Activated CD8-positive, alpha-beta memory T cell treated with anti-CD3 and anti-CD28 coated beads for 24 hours (primary cell): ENCODE measurements at places on chromosomes 4 and X.

GRCh38 chrX:12951595-12951975, 23.3 kb upstream of the TMSB4X start:
- DNase-seq: no peak

- DNase-seq: no peak
These were observed 8.1 kb downstream of the DOK7 start for GRCh38 chr4:3471098-3471760.

- DNase-seq: no peak
These were observed 19.2 kb downstream of the SLC9A7 start for GRCh38 chrX:46739736-46740135.

DNA sequence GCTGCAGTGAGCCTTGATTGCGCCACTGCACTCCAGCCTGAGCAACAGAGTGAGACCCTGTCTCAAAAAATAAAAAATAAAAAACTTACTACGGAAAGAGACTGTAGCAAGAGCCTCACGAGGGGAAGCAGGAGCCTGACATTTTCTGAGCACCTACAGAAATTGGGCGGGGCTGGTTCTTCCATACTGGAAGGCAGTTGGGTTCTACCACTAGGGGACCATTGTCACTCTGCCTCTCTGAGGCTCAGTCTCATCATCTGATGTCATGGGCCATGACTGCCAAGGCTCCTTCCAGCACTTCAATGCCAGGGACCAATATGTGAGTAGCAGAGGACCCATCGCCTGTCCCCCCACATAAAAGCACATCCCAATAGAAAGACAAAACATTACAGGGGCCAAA, 8.2 kb downstream of the SH3KBP1 start:
- no peak for DNase-seq

DNA sequence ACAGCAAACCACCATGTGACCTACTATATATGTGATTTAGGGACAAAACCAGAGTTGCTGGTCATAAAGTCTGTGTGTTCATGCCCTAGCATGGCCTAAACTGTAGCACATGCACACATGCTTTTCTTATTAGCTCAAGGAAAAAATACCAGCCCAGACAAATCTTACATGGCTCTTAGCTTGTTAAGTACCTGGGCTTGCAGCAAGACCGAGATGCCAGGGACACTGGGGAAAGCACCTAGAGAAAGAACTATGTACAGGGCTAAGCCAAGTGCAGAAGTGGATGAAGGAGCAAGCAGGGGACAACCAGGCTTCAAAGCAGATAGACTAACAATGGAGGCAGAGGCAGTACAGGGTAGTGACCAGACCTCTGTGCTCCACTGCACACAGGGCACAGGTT, 3.4 kb upstream of the GABRE start:
- DNase-seq: no peak

- no peak for DNase-seq
These were observed 12.1 kb upstream of the CC2D2A start for GRCh38 chr4:15457406-15458201.

DNA sequence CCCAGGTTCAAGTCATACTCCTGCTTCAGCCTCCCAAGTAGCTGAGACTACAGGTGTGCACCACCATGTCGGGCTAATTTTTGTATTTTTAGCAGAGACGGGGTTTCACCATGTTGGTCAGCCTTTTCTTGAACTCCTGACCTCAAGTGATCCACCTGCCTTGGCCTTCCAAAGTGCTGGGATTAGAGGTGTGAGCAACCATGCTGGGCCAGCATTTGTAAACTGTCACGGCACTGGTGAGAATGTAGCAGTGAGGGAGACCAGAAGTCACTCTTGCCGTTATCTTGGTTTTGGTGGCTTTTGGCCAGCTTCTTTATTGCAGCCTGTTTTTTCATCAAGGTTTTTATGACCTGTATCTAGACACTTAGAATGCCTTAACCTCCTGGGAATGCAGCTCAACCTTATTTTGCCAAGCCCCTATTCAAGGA, 22.4 kb downstream of the PCDH18 start:
- DNase-seq: no peak

DNA sequence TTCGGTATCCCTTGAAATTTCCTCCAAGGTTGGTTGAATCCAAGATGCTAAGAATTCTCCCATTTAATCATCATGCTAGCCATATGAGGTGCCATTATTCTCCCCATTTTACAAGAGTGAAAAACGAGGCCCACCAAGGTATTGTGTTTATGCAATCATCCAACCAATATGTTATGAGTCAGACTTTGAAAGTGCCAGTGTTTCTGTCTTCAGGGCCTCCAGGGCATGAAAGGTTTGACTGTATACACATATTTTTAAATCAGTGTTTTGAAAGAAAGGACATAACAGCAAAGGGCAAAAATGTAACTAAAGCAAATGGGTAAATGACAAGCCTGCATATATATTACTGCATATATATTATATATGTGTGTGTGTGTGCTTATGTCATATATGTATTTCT, 541.2 kb upstream of the SMIM31 start:
- DNase-seq: no peak

- DNase-seq: no peak
These were observed 123.7 kb downstream of the COX18 start for GRCh38 chr4:72945719-72946336.

DNA sequence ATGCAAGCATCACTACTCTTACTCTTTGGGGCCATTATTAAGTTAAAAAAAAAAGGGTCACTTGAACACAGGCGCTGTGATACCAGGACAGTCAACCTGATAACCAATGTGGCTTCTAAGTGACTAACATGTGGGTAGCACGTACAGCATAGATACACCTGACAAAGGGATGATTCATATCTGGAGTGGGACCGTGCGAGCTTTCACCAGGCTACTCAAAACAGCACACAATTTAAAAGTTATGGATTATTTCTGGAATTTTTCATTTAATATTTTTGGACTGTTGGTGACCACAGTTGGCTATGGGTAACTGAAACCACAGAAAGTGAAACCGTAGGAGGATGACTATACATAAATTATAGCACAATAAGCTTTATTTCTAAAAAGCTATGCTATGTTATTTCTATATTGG, 113.8 kb upstream of the STIM2 start:
- no peak for DNase-seq

DNA sequence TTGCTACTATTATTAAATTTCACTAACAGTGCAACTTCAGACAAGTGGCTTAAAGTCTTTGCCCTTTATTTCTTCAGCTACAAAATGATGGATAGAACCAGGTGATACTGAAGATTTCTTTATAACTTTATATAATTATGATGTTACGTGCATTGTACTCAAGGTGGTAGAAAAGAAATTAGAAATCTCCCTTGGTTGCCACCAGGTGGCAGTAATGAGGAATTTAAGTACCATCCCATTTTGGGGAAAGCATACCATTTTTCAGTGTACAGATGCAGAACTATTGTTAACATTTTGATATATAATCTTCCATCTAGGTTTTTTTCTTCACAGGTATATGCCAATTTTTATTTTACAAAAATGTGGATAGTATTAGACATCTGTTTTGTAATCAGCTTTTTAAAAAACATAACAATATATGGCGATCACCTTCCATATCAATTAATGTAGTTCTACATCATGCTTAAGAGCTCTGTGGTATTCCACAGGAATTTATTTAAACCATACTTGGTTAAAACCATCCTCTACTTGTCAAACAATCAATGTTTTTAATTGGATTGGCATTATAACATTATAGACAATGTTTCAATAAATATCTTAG, 37.7 kb upstream of the RAB33B start:
- no peak for DNase-seq

- DNase-seq: no peak
These were observed 261.8 kb downstream of the MID1IP1 start for GRCh38 chrX:39063037-39063436.

DNA sequence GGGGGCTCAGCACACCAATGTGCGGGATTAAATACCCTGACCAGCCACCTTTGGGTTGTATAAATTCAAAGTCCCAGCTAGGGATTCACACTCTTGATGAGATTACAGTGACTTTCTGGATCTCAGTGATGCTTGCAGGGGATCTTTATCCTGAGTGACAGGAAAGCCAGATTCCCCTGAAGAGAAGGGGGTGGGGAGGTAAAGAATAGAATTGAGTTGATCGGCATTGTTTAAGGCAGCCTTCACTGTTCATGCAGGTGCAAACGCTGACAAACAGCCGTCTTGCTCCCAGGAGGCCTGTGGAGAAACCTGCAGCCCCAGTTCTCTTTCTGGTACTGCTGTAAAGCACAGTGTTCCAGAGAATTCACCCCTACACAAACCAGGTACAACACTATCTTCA, 19.0 kb downstream of the CXXC4 start:
- no peak for DNase-seq

DNA sequence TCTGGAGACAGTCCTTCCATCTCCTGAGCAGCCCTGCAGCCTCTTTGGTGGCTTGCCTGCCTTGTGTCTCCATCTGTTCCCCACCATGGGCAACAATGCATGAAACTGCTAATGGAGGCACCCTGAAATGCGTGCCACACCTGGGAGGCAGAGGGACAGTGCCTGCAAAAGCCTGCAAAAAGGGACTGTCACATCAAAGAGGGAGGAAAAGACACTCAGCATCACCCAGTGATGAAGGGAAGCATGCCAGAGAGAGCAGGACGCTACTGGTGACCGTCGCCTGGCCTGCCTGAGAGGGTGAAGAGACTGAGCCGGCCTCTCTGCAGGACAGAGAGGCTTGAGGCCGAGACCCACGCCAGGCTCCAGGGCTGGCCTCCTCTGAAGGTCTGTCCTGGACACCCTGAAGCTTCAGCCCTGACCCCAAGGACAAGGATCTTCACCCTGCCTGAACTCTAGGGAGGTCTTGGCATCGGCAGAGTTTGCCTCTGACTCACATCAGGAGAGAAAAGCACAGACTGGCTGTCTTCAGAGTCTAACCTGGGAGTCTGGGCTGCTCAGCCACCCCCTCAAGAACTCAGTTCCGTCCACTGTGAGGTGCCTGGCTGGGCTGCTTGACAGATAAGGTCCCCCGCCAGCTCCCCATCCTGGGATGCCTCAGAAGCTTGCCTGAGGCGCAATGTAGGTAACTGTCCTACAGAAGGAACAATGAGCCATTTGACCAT, 8.1 kb downstream of the ACSL1 start:
- DNase-seq: no peak

- no peak for DNase-seq
These were observed 32.8 kb upstream of the RELL1 start for GRCh38 chr4:37719021-37719420.

DNA sequence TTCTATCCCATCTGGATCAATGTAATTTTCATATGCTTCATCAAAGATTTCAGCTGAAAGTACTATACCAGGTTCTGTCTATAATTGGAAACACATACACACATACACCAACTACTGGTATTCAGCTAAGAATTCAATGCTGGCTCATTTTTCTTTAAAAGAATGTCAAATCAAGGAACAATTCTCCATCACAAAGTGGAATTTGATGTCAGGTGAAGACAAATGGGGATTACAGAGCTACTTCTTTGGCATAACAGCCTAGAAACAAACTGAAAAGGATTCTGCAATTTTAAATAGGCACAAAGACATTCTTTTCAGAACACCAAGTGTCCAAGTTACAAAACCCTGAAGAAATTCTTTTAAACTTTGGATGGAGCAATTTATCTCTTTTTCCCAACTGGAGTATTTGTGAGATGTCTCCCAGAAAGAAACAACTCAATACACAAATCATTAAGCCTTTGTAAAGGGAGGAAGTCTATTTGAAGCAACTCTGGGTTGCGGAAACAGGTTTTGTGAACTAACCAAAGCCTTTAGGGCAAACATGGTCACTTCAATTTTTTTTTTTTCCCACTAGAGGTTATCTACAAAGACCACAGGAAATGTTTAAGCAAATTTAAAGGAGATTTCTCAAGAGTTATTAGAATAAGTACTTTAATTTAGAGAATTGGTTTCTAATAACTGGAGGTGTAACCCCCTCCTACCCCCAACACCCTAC, 1.9 kb upstream of the FAM9C start:
- no peak for DNase-seq

- no peak for DNase-seq
These were observed 6.2 kb upstream of the CXCL13 start for GRCh38 chr4:77599378-77599777.

DNA sequence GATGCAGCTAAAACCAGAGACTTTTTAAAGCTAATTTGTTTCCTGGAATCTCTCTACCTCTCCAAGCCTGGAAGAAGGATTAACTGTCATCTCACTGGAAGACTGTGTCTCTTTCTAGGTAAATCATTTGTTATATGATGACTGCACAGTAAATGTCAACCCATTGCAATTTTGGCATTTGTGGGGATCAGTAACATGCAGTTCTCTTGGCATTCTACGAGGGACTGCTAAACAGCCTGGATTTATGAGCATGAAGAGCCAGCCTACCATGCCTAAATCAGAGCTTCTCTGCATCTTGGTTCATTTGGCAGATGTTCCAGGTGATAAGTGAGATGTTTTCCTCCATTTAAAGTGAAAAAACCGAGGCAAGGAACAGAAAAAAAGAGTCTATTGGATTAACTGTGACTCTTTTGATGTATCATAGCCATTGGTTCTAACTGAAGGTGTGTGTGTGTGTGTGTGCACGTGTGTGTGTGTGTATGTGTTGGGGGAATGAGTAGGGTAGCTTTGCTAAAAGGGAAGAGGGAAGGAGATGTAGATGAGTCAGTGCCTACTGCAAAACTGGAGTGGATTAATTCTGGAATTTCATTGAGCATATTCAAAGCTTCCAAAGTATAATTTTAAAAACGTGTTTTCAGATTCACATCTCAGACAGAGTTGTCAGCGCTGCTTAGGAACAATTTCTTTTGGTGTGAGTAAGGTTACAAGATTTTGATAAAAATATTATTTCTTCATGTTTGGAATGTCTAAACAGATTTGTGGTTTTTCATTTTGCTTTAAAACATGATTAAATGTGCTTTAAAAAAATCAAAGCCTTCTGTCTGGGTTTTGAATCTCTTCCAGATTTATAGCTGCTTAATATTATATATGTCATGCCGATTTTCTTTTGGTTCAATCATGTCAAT, 123.2 kb upstream of the LNX1 start:
- DNase-seq: no peak

DNA sequence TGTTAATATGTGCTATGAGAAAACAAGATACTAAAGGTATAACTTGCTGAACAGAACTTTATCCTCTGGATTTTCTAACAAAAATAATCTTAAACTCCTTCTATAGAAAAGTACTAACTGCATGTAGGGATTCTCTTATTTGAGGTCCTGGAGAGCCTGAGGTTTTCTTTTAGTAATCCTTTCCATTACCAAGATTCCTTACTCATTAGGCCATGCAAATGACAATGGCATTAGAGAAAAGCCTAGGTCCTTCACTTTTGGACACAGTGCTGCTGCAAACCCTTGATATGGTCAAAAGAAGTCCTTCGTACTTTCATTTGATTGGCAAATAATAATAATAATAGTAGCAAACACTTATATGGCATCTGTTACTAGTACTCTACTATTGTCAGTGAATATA, 3.2 kb downstream of the MMRN1 start:
- DNase-seq: no peak
